ENCODE measurements at places on chromosomes 5 and 9.

GRCh38 chr9:87122947-87123685 is 175.8 kb upstream of the GAS1 start:
- no peak for DNase-seq

GRCh38 chr5:91541696-91542095 is 158.6 kb upstream of the ARRDC3 start:
- DNase-seq = no peak

DNA sequence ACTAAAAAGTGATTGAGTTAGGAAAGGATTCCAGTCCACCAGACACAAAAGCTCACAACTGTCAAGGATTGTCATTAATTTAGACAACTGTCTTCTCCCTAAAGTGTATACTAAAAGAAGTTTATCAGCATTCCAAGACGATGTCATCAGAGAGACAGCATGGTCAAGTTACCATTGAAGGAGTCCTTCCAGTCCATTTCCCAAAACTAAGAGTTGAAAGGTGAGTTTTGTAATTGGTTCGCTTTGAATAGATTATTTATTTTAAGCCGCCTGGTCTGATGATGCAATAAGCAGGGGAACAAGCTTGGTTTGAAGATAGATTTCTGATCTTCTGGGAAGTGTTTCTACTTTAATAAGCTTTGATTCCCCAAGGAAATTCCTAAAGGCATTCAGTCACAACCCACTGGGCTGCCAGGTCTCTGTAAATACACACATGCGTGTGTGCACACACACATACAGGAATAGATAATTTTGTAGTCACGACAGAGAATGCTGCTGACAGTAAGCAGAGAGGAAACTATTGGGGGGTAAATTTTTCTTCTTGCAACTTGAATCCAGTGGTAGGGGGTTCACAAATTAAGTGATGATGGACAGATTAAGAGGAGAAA is 234.8 kb downstream of the PIK3R1 start:
- DNase-seq = no peak

- peak; percentile 35 for DNase-seq
Observed at GRCh38 chr5:78269088-78269703, 25.3 kb downstream of the AP3B1 start.
